Upper lobe of left lung (tissue), 6 donors: ENCODE measurements at places on chromosomes 1 and 21. TPM values are rescaled to one million over a fixed set of nuclear protein-coding genes. Genes with fewer than 3 reads are reported as not detected.
A peak's percentile ranks its signal among the peaks of the same experiment; 100 is the strongest.

Gene BRDT
- not detected for total RNA-seq

- no peaks in the 10 kb centered on the region for H3K4me1 ChIP-seq
- H3K36me3 ChIP-seq, result no peaks in the 10 kb centered on the region
- no peak overlapping the region for H3K27ac ChIP-seq
Observed at GRCh38 chr21:29496337-29496736, 197.6 kb downstream of the BACH1 start.

- H3K4me1 ChIP-seq, result no peaks in the 10 kb centered on the region
- H3K27me3 ChIP-seq, result no peaks in the 10 kb centered on the region
- H3K36me3 ChIP-seq, result no peaks in the 10 kb centered on the region
- no peak for DNase-seq
- no peak overlapping the region for H3K27ac ChIP-seq
Observed at GRCh38 chr1:17883662-17884395, 128.7 kb downstream of the ACTL8 start.

Gene PLA2G2D
- total RNA-seq, result 0.29 TPM

GRCh38 chr1:162557536-162557935 is 4.0 kb upstream of the UAP1 start:
- no peak overlapping the region for H3K27ac ChIP-seq
- no peak overlapping the region for H3K4me3 ChIP-seq
- H3K36me3 ChIP-seq, result no peaks in the 10 kb centered on the region
- peaks cover 12% of the 10 kb centered on the region for H3K4me1 ChIP-seq

Gene GPR37L1
- under 0.01 TPM for total RNA-seq

GRCh38 chr1:240401731-240402130 is 210.2 kb downstream of the GREM2 start:
- H3K36me3 ChIP-seq, result no peaks in the 10 kb centered on the region
- no peaks in the 10 kb centered on the region for H3K27me3 ChIP-seq
- no peak overlapping the region for H3K27ac ChIP-seq
- DNase-seq, result peak; percentile 54

- H3K4me3 ChIP-seq, result no peak overlapping the region
- H3K4me1 ChIP-seq, result no peaks in the 10 kb centered on the region
Observed at GRCh38 chr1:32622806-32623681, 27.3 kb downstream of the ZBTB8OS start.

Gene FMOD
- 37.9 TPM for total RNA-seq

- peak overlapping the region; percentile 86 for H3K27ac ChIP-seq
- no peaks in the 10 kb centered on the region for H3K27me3 ChIP-seq
- no peak for DNase-seq
- H3K36me3 ChIP-seq, result no peaks in the 10 kb centered on the region
- H3K4me1 ChIP-seq, result peaks cover 58% of the 10 kb centered on the region
Observed at GRCh38 chr1:31573261-31573660, 3.1 kb upstream of the TINAGL1 start.

Gene CYP4X1
- 25.1 TPM for total RNA-seq

Gene ALPL
- total RNA-seq, result 171 TPM

Gene KRTAP8-1
- not detected for total RNA-seq

Gene MAP3K21
- 11.9 TPM for total RNA-seq

GRCh38 chr1:107863342-107863741 is 101.6 kb downstream of the VAV3 start:
- no peak overlapping the region for H3K4me3 ChIP-seq
- no peak for DNase-seq
- no peak overlapping the region for H3K27ac ChIP-seq
- H3K36me3 ChIP-seq, result no peaks in the 10 kb centered on the region
- no peaks in the 10 kb centered on the region for H3K4me1 ChIP-seq

Gene CRYBG2
- total RNA-seq, result 25.2 TPM

Gene SLC30A10
- not detected for total RNA-seq

- no peaks in the 10 kb centered on the region for H3K36me3 ChIP-seq
- H3K27ac ChIP-seq, result no peak overlapping the region
- H3K4me1 ChIP-seq, result no peaks in the 10 kb centered on the region
- no peak overlapping the region for H3K4me3 ChIP-seq
- H3K27me3 ChIP-seq, result no peaks in the 10 kb centered on the region
- DNase-seq, result no peak
Observed at GRCh38 chr1:95396557-95396956, 162.5 kb downstream of the RWDD3 start.

Gene CCDC18
- total RNA-seq, result 6.3 TPM

GRCh38 chr1:160066829-160067745 is 2.9 kb downstream of the KCNJ10 start:
- DNase-seq, result no peak
- no peak overlapping the region for H3K27ac ChIP-seq
- no peak overlapping the region for H3K4me3 ChIP-seq
- H3K36me3 ChIP-seq, result no peaks in the 10 kb centered on the region
- H3K27me3 ChIP-seq, result peaks cover 7% of the 10 kb centered on the region
- peaks cover 12% of the 10 kb centered on the region for H3K4me1 ChIP-seq

Gene C1orf115
- total RNA-seq, result 12.6 TPM

- no peaks in the 10 kb centered on the region for H3K27me3 ChIP-seq
- H3K27ac ChIP-seq, result no peak overlapping the region
- DNase-seq, result no peak
- no peaks in the 10 kb centered on the region for H3K4me1 ChIP-seq
Observed at GRCh38 chr1:46021046-46021996, 111.1 kb downstream of the PIK3R3 start.

DNA sequence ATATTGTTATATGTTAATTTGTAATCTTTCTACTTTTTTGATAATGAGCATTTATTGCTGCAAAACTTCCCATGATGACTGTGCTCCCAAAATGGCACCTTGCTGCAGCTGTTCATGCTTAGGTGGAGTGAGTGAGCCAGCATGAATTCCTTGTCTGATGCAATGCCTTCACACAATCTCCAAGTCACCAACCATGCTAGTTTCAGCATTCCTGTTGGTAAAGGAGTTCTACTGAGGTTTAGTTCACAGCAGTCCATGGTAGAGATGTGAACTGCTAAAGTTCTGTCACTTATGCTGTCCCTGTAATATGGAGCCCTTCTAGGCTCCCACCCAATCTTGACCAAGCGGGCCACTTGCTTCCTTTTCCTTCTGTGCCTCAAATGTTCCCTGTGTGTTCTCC is 26.2 kb upstream of the PRKACB start:
- H3K4me1 ChIP-seq, result no peaks in the 10 kb centered on the region
- no peak overlapping the region for H3K4me3 ChIP-seq
- no peaks in the 10 kb centered on the region for H3K27me3 ChIP-seq

DNA sequence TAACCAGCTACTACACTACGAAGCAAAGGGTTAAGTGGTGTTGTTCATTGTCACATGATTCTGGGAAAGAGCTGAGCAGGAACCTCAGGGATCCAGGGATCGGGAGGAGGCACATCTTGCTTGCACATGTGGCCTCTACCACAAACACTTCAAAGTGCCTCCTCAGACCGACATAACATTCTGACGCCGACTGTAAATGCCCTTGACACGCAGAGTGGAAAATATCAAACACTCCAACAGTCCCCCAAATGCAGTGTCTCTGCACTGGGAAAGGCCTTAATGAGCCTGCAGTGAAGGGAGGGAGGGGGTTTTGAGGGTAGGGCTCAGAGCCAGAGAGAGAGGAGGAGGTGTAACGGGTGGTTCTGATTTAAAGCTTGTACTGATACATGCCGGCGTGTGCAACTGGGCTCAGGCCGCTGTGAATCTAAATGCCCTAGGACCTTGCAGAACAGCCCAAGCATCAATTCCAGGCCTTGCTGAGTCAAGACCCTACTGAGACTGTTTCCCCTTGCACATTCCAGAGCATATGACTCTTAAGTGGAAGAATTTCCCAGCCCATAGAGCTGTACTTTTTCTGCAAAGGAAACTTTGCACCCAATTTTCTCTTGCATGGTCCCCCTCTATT is 163.7 kb downstream of the NTMT2 start:
- no peaks in the 10 kb centered on the region for H3K4me1 ChIP-seq
- no peak overlapping the region for H3K4me3 ChIP-seq
- no peaks in the 10 kb centered on the region for H3K27me3 ChIP-seq
- H3K36me3 ChIP-seq, result no peaks in the 10 kb centered on the region
- no peak overlapping the region for H3K27ac ChIP-seq
- no peak for DNase-seq

Gene HMGCS2
- not detected for total RNA-seq

DNA sequence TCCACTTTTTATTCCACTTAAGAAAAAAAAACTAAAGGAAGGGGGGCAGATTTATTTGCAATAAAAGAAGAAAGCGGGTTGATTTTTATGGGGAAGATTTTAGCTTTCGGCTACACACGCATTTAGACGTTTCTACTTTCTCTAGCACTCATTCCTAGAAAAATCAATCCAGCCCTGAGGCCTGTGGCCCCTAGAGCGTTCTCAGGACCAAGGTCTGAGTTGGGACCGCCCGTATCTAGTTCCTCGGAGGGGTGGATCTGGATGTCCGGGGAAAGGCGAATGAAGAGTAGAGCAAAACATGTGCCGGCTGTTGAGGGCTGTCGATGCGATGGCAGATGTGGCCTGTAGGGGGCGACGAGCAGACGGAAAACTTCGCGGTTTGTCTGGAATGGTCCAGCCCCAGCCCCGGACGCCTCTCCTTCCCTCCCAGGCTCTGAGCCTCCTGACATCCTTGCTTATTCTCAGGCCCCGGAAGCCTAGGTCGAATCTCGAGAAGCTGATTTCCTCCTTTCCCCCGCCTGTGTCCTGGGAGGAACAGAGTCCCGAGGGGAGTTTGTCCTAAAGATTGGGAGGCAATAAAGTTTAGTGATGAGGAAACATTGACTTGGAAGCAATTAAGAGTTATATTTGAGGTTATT is 5.2 kb downstream of the FOXD3 start:
- DNase-seq, result peak; percentile 60
- H3K4me1 ChIP-seq, result peaks cover 24% of the 10 kb centered on the region
- H3K4me3 ChIP-seq, result no peak overlapping the region
- no peak overlapping the region for H3K27ac ChIP-seq
- peaks cover 60% of the 10 kb centered on the region for H3K27me3 ChIP-seq

Gene IL12RB2
- 0.33 TPM for total RNA-seq
